ENCODE measurements at places on chromosomes 6 and 20.
A peak's percentile ranks its signal among the peaks of the same experiment; 100 is the strongest.

DNA sequence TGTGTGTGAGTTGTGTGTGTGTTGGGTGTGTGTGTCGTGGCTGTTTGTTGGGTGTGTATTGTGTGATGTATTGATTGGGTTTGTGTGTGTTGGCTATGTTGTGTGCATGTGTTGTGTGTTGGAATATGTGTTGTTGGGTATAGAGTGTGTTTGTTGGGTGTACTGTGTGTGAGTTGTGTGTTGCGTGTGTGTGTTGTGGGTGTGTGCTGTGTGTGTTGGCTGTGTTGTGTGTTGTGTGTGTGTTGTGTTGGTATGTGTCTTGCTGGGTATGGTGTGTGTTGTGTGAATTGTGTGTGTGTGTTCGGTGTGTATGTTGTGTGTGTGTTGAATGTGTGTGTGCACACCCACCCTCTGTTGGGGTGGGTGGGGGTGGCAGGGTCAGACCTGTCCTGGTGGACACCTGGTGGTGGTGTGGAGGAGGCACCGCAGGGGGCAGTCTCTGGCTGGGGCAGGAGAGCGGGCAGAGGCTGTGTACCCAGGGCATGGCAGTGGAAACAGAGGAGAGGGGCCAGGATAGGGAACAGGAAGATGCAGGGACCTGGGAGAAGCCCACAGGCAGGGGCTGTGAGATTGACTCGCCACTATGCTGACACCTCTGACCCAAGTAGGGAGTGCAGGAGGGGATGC lies 25.5 kb upstream of the PXDC1 start:
- DNase-seq = no peak

GRCh38 chr6:16523606-16524379 lies 237.5 kb downstream of the ATXN1 start:
- DNase-seq = no peak

DNA sequence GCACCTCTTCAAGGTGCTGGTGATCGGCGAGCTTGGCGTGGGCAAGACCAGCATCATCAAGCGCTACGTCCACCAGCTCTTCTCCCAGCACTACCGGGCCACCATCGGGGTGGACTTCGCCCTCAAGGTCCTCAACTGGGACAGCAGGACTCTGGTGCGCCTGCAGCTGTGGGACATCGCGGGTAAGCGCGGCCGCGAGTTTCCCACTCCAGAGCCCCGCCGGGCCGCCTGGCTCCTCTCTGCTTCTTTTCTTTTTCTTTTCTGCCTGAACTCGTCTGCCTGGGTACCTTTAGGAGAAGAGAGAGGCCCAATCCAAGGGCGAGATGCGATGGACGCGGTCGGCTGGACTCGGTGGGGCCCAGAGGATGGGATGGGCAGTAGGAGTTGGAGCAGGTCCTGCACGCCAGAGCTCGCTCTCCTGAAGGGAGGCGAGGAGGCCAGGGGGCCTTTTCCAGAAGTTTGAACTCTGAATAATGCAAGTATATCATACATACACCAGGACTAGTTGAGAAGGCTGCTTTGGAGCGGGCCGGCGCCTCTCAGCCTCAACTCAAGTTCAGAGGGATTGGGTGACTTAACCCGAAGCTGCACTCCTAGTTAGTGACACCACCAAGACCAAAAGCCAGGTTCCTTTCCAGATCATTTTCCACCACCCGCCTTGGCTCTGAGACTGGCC lies 445 bp downstream of the RAB32 start:
- no peak for DNase-seq

- no peak for DNase-seq
Observed at GRCh38 chr20:33900521-33901131, 89.5 kb downstream of the CHMP4B start.

DNA sequence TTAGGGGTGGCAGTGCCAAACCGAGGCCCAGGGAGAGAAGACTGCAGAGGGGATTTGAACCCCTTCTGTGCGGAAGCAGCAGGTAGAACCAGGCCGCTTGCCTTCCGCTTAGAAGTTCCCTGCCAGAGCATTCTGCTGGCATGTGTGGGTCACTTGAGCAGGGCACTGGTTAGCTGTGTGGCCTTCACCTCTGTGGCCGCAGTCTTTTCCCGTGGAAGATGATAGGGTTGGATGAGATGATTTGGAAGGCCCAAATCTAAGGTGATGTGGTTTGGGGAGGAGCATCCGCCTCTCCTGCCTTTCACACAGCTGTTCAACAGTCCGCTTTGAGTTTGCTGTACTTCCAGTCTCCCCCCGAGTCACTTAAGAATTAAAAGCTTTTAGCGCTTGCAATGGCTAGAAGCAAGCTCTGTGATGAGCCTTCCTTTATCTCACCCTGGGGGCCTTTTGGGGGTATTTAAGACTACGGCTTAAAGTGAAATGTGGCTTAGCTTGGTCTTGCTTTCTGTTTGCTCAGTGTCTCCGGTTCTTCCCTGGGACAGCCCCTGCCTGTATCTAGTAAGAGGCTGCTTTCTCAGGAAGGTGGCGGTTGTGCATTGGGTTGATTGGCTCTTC lies 743 bp downstream of the CMTR1 start:
- DNase-seq = peak; percentile 46

- DNase-seq = no peak
Observed at GRCh38 chr6:44341095-44341890, 1.2 kb upstream of the SPATS1 start.

DNA sequence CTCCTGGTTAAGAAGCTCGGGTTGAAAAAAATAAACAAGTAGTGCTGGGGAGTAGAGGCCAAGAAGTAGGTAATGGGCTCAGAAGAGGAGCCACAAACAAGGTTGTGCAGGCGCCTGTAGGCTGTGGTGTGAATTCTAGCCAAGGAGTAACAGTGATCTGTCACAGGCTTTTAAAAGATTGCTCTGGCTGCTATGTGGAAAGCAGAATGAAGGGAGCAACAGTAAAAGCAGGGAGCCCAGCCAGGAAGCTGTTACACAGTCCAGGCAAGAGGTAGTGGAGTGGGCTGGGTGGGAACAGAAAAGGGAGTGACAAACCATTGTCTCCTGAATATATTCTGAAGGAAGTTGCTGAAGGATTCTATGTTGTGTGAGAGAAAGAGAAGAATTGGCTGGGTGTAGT lies 2.0 kb downstream of the HFE start:
- no peak for DNase-seq

- DNase-seq = no peak
Observed at GRCh38 chr6:56746767-56747504, 104.2 kb upstream of the DST start.

GRCh38 chr6:13336553-13336952 lies 8.2 kb upstream of the TBC1D7 start:
- DNase-seq = peak; percentile 75

DNA sequence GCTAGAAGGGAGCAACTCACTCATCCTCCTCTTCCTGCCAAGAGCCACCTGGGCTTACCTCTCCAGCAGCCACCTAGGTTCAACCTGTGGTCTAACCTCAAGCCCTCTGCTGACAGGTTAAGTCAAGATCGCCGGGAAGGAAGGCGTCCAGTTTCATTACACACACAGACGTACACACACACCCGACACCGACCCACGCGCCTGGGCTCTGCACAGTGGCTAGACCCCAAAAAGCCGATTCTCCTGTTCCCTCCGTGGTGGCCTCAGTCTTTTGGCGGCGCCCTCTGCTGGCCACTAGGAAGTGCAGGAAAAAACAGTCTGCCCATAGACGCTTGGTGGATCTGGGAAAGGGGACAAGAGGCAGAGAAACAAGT lies 52.8 kb downstream of the MRPL14 start:
- peak; percentile 39 for DNase-seq

DNA sequence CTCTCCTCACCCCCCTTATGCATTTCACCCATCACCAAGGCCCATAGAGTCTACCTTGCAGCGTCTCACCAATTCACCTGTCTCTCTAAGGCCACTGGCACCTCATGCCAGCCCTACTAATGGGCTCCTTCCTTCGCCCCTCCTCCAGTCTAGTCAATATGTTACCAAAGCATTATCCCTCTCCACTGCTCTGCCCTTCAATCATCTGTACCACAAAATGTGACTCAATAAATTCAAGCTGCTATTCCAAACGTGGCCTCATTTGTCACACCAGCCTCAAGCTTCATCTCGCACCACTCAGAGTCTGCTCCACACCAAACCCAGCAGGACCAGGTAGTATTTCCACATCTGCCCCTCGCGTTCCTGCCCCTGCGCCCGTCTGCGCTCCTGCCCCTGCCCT lies 21.8 kb upstream of the RPS6KA2 start:
- DNase-seq = no peak

GRCh38 chr20:3781153-3781910 lies at the start of gene SPEF1:
TSS of gene SPEF1 (minus strand) at chr20:3781448. CDS start at chr20:3781287, 161 bp downstream.
- no peak for DNase-seq

DNA sequence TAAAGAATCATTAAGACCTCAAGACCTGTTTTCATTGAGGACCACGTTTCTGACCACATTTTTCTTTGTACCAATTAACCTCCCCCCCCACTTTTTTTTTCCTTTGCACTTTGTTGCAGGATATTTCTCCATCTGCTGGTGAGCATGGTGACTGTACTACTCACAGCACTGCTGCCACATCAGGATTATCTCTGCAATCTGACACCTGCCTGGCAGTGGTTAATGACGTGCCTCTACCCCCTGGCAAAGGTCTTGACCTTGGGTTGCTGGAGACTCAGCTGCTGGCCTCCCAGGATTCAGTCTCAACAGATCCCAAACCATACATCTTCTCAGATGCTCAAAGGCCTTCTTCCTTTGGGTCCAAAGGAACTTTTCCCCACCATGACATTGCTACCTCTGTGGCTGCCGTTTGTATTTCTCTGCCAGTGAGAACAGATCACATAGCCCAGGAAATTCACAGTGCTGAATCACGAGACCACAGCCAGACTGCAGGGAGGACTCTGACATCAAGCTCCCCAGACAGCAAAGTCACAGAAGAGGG lies 46.6 kb upstream of the EDN3 start:
- DNase-seq = peak; percentile 25

DNA sequence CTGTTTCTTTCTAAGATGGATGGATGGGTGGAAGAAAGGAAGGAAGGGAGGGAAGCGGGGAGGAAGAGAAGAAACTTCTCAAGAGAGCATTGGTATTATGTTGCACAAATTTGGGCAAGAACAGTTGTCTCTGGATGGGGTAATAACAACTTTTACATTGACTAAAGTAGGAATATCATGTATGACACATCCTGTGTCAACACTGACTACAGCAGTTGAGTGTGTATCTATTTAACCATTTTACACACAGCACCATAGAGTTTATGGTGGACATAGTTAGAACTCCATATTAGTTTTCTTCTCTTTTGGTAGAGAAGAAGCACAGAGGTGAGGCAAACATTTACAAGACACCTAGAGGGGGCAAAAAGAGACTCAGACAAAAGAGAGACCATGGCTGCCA lies 44.2 kb upstream of the RNF146 start:
- no peak for DNase-seq
